Endothelial cell of umbilical vein (primary cell): ENCODE measurements at places on chromosomes 12 and 14.

DNA sequence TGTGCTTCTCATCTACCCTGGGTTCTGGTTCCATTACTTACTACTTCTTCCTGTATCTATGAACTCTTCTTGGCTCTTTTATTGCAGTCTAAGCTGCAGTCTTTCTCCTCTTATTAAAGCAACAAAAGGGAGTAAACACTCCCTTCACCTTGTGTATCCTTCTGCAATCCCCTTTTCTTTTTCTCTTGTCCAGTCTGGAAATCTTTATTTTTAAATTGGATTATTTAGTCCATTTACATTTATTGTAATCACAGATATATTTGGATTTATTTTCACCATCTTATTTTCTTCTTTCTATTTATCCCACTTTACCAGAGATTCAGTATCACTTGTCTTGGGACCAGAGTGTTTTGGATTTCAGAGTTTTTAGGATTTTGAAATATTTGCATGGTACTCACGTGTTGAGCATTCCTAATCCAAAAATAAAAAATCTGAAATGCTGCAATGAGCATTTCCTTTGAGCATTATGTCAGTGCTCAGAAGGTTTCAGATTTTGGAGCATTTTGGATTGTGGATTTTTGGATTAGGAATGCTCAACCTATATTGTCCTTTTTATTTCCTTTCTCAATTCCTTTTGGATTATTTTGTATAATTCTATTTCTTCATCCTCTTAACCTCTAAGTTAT is 6.8 kb upstream of the ACVR1B start:
- no peak for DNase-seq

- DNase-seq: peak; percentile 50
Observed at GRCh38 chr14:39218171-39218769, 15.4 kb upstream of the MIA2 start.

GRCh38 chr12:96108321-96108720 is 72.9 kb upstream of the LTA4H start:
- DNase-seq: peak; percentile 82

DNA sequence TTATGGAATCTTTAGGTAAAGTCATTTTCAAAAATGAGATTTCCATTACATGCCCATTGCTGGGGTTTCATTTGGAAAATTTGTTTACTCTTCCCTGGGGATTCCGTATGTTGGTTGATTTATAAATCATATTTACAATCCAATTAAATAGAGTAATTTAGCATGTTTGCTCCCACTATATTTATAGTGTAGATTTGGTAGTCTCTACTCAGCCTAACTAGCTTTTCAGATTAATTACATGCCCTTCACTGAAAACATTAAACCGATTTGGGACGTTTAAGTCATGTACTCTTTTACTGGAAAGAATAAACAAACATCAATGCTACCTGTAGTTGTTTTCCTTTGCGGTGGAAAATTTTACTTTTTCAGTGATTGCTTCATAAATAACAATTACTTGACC is 10.4 kb downstream of the PAX9 start:
- DNase-seq: no peak

- DNase-seq: no peak
Observed at GRCh38 chr14:53807108-53807507, 149.5 kb downstream of the BMP4 start.

DNA sequence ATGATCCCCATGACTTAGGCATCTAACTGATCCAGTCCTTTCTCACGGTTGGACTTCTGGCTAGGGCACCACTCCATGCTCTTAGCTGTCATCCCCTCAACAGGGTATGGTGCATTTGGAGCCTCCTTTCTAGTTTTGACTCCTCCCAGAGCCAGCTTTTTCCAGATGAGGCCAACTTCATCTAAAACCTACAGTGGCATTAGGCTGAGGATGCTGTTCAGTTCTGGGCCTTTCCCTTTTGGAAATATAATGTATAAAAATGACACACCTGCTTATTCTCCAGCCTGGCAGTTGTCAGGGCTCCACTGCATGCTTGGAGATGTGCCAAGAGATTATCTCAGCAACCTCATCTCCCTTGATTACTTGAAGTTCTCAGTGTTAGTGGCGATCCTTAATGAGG is 239.7 kb downstream of the EMP1 start:
- no peak for DNase-seq

DNA sequence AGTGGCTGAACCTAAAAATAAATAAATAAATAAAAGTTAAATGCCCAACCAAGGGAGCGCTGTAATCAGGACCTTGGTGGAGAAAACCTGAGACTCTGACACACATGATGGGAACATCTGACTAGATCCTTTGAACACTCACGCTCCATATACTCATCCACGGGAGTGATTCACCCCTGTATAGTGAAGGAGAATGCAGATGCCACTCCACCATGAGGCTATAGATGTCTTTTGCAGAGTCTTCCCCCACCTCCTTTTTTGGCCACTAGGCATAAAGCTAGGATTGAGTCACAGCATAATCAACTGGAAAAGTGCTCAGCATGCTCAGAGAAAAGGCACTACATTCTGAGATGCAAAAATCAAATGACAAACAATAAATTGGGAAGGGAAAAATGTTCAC is 19.0 kb downstream of the ADAM20 start:
- no peak for DNase-seq
